ENCODE measurements at places on chromosomes 16 and 17.

- DNase-seq: no peak
Measured at GRCh38 chr16:51553314-51553713, 402.2 kb upstream of the SALL1 start.

DNA sequence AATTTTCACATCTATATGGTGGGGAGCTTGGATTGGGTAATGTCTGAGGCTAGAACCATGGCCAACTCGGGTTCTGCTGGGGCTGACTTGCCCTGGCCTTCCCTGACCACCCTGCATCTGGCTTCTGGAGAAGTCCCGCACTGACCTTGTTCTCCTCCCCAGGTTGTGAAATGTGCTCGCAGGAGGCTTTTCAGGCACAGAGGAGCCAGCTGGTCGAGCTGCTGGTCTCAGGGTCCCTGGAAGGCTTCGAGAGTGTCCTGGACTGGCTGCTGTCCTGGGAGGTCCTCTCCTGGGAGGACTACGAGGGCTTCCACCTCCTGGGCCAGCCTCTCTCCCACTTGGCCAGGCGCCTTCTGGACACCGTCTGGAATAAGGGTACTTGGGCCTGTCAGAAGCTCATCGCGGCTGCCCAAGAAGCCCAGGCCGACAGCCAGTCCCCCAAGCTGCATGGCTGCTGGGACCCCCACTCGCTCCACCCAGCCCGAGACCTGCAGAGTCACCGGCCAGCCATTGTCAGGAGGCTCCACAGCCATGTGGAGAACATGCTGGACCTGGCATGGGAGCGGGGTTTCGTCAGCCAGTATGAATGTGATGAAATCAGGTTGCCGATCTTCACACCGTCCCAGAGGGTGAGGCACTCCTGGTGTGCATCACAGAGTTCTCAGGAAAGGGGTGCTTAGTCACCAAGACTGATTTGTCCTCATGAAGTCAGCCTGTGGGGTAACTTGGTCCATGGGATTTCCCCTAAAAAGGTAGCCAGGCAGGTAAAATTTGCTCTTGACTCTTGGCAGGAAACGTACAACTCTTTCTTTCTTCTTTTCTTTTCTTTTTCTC lies 6.1 kb downstream of the NOD2 start:
- DNase-seq: no peak

GRCh38 chr17:5895276-5895675 lies 174.9 kb upstream of the WSCD1 start:
- no peak for DNase-seq

- no peak for DNase-seq
Measured at GRCh38 chr17:10089196-10089804, 109.1 kb downstream of the GAS7 start.

- peak; percentile 74 for DNase-seq
Measured at GRCh38 chr17:18217412-18218015, 7.9 kb upstream of the LLGL1 start.
